ENCODE measurements at places on chromosomes 6 and 20.
A peak's percentile ranks its signal among the peaks of the same experiment; 100 is the strongest.

GRCh38 chr6:158413814-158414565, 101.7 kb downstream of the TULP4 start:
- no peak for DNase-seq

- peak; percentile 11 for DNase-seq
Measured at GRCh38 chr6:33987531-33988021, 158.3 kb downstream of the GRM4 start.

DNA sequence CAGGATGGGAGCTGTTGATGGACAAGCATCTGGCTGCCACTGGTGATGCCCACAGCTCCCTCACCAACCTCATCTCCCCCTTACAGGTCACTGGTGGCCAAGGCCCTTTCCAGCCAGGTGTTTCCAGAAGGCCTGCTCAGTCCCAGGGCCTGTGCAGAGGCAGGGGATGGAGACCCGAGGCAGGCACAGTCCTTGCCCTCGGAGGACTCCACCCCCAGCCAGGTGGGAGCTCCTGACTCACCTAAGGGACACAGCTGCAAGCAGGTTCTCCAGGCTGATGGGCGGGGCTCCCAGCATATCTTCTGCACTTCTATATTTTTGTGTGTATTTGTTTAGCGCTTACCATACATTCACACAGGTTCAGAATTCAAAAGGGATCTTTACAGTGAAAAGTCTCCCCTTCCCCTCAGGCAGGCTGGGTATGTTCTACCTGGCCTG, 17.4 kb downstream of the PRPH2 start:
- no peak for DNase-seq

GRCh38 chr6:67881706-67882065, 753.4 kb upstream of the ADGRB3 start:
- DNase-seq, result no peak

DNA sequence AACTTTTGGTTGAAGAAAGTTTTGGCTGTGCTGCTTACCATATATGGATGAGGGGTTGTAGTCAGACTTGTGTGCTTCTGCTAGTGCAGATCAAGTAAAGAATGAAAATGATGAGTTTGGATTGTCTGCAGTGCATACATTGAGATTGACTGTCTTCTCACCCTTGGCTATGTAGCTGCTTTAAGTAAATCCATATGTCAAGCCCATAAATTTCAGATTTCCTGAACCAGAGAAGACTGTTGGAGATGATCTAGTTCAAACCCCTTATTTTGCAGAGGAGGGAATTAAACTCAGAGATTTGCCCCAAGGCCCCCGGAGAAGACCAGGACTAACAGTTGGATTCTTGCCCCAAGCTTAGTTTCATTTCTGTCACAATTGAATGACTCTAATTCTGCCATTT, 67.2 kb downstream of the PKIB start:
- DNase-seq, result no peak

- no peak for DNase-seq
Measured at GRCh38 chr6:56745971-56746370, 103.3 kb upstream of the DST start.

Data from NCI-H2227 treated with DMSO at 0.1 percent for 48 hours (cell line).